ENCODE measurements at places on chromosomes 13 and 19.

DNA sequence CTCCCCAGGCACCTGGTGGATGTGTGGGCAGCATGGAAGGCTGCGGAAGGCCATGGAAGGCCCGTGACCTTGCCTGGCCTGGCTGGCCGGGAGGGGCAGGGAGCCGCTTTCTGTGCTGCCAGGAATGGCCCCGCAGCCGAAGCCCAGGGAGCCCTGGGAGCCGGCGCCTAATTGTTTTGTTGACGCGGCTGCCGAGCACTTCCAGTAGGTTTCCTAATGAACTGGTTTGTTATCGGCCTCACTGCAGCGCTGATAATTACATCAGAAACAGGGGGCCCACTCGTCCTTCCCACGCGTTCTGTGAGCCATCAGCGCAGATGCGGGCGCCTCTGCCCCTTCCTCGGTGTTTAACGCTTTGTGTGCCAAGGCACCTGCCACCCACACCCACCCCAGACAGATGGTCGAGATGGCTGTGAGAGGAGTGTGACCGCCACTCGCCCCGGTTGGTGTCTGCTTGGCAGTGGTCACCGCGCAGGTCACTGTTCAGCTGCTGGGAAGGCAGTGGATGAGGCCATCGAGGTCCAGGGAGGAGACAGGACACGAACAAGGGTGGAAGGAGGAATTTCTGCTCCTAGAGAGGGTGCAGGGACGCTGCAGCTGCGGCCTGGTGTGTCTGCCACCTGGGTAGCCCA is 124.5 kb downstream of the KDM4B start:
- DNase-seq = no peak

GRCh38 chr13:83125791-83126190 is 756.5 kb downstream of the SLITRK1 start:
- DNase-seq = no peak

GRCh38 chr13:23771552-23771951 is 117.6 kb downstream of the MIPEP start:
- no peak for DNase-seq

GRCh38 chr19:33805313-33805712 is 8.6 kb downstream of the KCTD15 start:
- no peak for DNase-seq

DNA sequence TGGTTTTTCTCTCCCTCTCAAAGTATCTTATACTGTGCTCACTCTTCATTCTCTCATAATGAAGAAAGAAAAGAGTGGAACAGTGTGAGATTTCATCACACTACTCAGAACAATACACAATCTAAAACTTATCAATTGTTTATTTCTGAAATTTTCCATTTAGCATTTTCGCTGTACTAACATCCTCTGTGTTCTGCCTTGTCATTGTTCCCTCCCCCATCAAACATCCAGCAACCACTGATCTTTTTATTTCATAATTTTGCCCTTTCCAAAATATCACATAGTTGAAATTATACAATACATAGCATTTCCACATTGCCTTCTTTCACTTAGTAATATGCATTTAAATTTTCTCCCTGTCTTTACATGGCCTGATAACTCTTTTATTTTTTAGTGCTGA is 658.7 kb downstream of the SLITRK1 start:
- no peak for DNase-seq

DNA sequence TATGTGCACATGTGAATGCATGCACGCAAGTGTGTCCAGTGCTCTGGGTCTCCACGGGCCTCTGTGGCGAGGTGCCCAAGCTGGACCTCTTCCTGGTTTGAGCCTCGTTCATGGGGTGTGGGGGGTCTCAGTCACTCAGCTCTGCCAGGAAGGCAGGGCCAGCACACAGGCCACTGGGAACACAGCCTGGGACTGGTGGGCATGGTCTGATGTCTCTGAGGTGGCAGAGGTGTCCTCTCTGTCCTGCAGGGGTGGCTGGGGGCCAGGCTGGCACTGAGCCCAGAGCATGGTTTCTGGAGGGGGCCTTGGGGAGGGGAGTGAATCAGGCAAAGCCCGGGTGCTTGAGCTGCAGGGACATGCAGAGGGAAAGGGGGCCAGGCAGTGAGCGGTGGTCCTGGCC is 9.4 kb downstream of the LRP3 start:
- DNase-seq = no peak

GRCh38 chr19:12801466-12802266 is at the start of the genes PRDX2 and THSD8:
PRDX2 (minus strand) TSS chr19:12801800; CDS start chr19:12801261, 539 bp downstream.
THSD8 (plus strand) TSS chr19:12802069; CDS start chr19:12802072, 3 bp downstream.
- DNase-seq = peak; percentile 89

DNA sequence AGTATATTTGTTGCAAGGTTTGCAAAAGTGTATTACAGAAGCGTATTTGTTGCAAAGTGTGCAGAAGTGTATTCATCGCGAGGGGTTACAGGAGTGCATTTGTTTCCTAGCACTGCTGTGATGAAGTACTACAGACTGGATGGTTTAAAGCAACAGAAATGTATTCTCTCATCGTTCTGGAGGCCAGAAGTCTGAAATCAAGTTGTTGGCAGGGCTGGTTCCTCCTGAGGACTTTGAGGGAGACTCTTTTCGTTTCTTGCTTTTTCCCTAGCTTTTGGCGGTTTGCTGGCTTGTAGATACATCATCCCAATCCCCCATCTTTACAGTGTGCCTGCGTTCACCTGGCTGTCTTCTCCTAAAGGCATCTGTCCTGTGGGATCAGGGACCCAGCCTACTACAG is 127.9 kb upstream of the USP29 start:
- DNase-seq = no peak
